ENCODE measurements at places on chromosomes 13 and 19.

DNA sequence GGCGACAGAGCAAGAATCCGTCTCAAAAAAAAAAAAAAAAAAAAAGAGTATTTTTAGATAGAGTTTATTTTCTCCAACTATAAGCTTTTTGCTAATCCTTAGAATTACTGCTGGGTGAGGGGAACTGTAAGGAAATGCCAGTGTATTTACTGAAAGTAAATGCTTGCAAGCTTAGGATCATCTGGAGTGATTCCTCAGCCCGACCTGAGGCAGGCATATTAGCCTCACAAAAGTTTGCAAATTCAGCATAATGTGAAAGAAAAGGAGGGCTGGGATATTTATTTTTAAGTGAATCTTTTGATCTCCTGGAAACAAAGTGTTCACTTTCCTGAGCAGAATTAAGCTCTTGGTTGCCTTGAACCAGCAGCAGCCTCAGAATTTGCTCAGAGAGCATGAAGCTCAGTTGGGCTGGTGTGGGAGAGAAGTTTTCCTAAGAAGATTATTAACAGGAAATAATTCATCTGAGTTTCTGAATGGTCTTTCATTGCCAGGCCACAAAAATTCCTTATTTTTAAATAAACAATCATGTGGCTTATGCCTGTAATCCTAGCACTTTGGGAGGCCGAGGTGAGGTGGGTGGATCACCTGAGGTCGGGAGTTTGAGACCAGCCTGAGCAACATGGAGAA, 24.7 kb upstream of the SPATA13 start:
- DNase-seq = peak; percentile 37

- DNase-seq = no peak
Measured at GRCh38 chr19:412356-413355, 3.7 kb upstream of the C2CD4C start.

DNA sequence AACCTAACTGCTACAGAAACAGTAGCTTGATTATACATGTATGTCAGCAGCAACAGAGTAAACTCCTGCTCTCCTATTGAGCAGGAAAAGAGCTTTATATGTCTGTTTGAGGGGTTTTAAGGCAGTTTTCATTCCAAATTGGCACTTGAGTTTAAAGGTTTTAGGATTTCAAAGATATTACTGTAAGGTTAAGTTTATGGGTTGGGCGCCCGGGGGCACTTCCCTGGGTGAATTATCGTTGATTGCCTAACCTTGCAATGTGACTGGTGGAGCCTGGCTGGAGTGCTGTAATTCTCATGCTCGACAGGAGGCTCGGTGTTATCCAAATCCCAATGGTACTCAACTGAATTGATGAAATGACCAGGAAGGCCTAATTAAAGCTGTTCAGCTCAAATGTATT, 1586.1 kb downstream of the OLFM4 start:
- DNase-seq = no peak

GRCh38 chr13:40190641-40191100, 475.8 kb downstream of the FOXO1 start:
- DNase-seq = peak; percentile 64

DNA sequence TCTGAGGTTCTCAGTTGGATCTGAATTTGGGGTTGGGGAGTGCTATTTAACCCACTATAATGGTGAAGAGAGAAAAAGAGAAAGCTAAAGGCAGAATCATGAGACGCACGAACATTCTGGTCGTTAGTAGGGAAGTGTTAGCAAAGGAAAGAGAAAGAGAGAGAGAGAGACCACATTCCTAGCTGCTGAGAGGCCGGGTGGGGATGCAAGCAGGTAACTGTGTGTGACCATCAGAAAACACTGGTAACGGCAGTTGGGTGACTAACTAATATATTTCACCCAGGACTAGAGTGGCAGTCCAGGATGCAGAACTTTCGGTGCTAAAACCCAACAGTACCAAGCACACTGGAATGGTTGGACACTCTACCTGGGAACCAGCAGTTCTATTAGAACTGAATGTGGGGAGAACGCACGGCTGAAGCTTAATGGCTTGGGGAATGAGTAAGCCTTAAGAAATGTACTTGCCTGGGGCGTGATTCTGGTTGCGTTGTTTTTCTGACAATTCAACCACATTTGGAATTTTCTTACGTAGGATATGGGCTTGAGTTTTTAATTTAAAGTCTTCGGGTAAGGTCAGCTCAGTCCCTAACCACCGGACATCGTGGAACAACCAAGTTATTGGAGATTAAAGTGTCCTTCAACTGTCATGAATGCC, 130.2 kb downstream of the DNAJC15 start:
- peak; percentile 50 for DNase-seq

GRCh38 chr13:33259296-33259695, 26.3 kb downstream of the STARD13 start:
- DNase-seq = no peak

GRCh38 chr19:54947381-54947780, at the start of gene NLRP7:
NLRP7 (minus strand) TSS chr19:54947530.
- no peak for DNase-seq

DNA sequence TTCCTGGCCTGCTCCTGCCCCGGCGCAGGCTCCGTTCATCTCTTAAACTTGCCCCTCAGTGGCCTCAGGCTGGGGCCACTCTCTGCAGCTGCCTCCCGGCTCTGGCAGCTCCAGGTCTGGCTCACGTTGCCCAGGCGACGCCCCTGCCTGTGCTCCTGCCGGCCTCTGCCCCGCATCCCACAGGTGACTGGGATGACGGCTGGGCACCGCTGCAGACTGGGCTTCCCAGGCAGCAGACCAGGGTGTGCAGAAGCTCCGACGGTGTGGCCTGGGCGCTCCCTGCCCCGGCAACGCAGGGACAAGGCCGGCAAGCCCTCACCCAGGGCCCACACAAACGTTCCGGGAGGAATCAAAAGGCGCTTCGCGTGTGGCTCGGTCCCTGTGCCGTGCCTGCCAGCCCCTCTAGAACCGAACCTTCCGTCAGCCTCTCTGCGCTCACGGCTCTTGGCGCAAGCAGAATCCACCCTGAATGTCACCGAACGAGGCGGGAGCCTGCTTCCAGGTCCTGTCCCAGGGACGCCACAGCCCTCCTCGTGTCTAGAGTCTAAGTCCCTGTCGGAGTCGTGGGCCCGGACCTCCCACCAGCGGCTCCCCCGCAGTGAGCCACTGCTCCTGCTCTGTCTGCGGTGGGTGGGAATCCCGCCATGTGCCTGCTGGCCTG, 64.8 kb downstream of the MLLT1 start:
- DNase-seq = no peak

DNA sequence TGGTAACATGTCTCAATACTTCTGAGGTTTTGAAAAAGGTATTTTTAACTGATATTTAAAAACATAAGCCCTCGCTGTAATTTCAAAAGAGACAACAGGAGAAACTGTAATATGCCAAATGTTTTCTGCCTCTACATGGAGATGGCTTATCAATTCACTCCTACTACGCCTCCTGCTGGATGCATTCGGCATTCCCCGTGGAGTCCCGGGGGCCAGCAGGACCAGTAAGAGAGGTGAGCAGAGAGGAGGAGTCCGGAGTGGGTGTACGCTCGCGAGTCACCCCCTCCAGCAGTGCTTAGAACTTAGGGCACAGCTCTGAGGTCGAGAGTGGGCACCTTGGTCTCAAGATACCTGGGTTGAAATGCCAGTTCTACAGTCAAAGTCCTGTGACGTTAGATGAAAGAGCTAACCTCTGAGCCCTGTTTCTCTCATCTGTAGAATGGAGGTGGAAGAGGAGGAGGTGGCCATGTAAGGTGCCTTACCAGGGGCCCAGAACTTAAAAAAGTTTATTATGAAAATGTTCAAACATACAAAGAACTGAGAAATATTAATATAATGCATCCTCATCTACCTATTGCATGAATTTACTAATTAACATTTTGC, 110.2 kb downstream of the STK24 start:
- DNase-seq = peak; percentile 39

DNA sequence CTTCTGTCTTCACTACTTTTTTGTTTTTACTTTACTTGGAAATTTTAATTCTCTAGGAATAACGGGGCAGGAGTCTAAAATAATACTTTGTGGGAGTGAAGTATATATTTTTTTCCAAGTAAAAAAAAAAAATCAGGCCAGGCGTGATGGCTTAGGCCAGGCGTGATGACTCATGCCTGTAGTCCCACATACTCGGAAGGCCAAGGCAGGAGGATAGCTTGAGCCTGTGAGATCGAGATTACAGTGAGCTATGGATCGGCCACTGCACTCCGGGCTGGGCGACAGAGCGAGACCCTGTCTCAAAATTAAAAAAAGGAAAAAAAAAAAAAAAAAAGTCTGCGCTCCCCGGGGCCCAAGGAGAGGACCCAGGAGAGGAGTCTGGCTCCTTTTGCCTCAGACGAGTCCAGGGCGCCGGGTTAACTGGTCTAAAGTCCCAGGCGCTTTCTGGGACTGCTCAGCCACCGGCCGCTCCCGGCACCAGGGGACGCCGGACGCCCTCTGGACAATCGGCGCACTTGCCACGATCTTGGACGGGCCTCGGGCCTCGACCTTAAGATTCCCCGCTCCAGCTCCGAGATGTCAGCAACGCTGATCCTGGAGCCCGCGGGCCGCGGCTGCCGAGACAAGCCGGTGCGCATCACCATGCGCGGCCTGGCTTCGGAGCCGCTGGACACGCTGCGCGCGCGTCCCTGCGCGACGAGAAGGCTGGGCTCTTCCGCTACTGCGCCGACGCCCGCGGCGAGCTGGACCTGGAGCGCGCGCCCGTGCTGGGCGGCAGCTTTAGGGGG, 2.7 kb upstream of the ZFP82 start:
- DNase-seq = peak; percentile 35

DNA sequence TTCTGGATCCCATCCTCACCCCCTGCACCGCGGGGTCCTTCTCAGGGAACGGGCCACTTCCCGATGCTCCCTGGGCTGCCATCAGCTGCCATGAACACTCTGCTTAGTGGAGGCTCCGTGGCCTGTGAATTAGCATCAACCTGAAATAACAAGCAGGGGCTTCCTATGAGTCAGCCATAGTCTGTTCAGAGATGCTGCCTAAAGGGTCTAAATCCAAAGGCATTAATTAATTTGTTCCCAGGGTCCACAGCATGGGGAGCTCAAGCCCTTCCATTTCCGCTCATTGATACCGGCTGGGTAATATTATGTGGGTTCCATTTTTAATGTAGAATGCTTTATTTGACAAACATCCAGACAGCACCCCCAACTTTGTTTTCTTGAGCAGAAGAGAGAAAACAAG, 341.9 kb upstream of the TMTC4 start:
- DNase-seq = no peak

DNA sequence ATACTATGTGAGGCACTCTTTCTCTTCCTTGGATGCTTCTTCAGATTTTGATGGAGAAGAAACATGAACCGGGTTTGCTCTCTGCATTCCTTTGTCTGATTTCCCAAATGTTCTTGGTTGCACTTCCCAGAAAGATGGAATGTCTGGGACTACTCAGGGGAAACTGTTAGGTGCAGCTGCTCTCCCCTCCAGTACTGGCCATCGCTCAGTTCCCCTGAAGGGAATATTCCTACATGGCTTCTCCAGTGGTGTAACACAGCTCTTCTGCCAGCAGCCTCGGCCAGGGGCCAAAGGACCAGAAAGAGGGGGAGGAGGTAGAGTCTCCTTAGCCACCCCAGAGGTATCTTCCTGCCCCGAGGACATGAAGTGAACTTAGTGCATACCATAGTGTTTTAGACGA, 33.5 kb upstream of the SPRY2 start:
- DNase-seq = no peak

- DNase-seq = no peak
Measured at GRCh38 chr19:50975766-50976165, 6.4 kb upstream of the KLK6 start.

- DNase-seq = no peak
Measured at GRCh38 chr13:71590654-71591148, 276.3 kb downstream of the DACH1 start.

GRCh38 chr19:18412610-18413239, 6.5 kb upstream of the SSBP4 start:
- no peak for DNase-seq

DNA sequence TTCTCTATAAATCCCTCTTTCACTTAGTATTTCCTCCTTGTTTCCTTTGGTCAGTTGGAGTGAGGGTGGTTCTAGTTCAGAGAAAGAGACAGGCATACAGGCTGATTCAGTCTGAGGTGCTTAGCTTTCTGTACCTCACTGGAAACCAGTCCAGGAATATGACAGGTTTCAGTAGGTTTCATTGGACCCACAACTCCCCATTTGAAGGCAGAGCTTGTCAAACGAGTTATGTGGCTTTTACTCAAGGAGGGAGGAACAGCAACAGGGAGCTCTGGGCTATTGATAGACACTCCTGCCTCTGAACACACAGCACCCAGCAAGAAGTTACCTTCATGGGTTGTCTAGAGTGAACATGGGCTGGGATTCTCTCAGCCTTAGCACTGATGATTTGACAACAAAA, 14.5 kb downstream of the ACTN4 start:
- no peak for DNase-seq

DNA sequence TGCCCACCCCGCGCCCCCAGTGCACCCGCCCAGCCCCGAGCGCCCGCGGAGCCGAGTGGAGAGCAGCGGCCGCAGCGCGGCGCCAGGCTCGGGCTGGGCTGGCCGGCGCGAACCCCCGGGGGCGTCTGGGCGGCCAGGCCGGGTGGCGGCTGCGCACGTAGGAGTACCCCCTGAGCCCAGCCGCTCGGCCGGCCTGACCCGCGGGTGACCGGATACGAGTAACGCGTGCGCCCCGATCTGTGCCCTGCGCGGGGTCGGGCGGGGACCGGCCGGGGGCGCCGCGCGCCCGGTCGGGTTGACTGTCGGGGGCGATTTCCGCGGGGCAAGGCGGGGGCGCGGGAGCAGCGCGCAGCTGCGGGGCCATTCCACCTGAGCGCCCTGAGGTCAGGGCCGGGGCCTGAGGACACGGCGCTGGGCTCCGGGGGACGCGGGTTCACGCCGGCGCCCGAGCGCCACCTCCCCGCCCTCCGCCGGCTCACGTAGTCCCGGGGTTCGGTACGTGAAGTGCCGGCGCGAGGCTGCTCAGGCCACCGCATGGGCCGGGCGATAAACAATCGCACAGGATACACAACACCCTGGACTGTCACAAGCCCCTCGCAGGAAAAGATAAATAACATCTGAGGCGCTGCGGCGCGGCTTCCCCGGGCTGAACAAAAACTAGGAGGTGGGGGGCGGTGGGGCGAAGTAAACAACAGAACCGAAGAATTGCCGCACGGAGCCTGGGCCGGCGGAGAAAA, 37.6 kb upstream of the FLT1 start:
- no peak for DNase-seq

GRCh38 chr19:51552996-51553725, 17.9 kb upstream of the ZNF175 start:
- DNase-seq = peak; percentile 58

GRCh38 chr19:50719566-50719965, at the start of gene SHANK1:
SHANK1 (minus strand) TSS chr19:50719802; CDS start chr19:50716919, 2,883 bp downstream.
- peak; percentile 50 for DNase-seq

- DNase-seq = peak; percentile 66
Measured at GRCh38 chr13:63481334-63481733, 2065.7 kb upstream of the PCDH20 start.

GRCh38 chr19:15479391-15480345, at the start of gene PGLYRP2:
PGLYRP2 (minus strand) TSS chr19:15479501; CDS start chr19:15479371, 130 bp downstream.
- no peak for DNase-seq

- peak; percentile 56 for DNase-seq
Measured at GRCh38 chr19:46951171-46951986, 68.3 kb upstream of the NPAS1 start.

- DNase-seq = no peak
Measured at GRCh38 chr19:35435896-35436295, 12.2 kb upstream of the FFAR2 start.

GRCh38 chr13:106532111-106532929, 3.1 kb downstream of the EFNB2 start:
- DNase-seq = no peak

Data from fibroblast of skin of abdomen (primary cell).